ENCODE measurements at places on chromosomes 11 and 22.

DNA sequence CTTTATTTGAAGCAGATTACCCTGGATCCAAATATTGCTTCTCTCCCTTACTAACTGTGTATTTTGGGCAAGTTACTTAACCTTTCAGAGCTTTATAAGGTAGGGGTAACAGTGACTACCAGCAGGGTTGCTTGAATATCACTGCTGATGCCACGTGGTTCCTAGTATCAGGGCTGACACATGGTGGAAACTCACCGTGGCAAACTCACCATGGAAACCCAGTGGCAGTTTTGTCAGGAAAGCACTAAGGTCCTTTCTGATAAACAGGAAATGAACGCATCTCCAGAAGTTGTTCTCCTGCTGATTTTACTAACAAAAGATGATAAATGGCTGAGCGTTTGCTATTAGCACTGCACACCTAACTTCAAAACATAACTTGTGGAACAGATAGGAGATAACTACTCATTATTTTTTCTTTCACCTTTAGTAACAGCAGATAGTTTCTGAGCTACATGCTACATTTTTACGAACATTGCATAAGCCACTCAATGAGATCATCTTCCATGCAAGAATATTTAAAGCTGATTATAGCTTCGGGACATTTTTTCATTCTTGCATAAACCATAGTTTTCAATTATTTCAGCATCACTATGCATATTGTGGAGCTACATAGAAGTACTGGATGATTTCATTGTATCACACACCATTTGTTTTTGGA is 59.7 kb upstream of the RAG2 start:
- DNase-seq: no peak

DNA sequence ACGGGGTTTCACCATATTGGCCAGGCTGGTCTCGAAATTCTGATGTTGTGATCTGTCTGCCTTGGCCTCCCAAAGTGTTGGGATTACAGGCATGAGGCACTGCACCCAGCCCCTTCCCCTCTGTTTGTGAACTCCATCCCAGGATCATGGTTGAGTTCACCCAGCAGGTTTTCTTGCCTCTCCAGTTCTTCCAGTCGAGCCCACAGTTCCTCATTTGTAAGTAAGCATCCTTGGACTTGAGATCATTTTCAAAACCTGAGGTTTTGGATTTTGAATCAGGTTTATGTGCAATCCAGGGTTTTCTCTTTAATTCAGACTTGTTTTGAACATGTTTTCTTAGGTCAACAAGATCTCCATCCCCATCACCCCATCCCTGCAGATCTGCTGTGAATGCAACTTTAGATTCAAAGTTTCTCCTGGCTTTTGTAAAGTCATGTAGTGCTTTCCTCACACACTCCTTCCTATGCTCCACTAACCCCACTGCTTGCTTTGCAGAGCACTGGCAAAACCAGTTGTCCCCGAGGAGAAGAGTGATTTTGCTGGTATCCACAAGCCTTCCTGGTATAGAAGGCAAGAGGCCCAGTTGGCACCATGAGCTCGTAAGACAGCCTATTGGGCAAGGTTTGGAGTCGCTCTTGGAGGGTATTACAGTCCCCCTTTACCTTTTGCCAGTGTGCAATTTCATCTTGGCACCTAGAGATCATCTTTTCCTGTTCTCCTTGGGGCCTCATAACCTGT is 14.7 kb upstream of the VPREB1 start:
- no peak for DNase-seq

GRCh38 chr11:121608545-121609098 is 155.9 kb upstream of the SORL1-AS1 start:
- DNase-seq: no peak

- no peak for DNase-seq
Measured at GRCh38 chr22:50083462-50084079, 1.7 kb downstream of the MLC1 start.

DNA sequence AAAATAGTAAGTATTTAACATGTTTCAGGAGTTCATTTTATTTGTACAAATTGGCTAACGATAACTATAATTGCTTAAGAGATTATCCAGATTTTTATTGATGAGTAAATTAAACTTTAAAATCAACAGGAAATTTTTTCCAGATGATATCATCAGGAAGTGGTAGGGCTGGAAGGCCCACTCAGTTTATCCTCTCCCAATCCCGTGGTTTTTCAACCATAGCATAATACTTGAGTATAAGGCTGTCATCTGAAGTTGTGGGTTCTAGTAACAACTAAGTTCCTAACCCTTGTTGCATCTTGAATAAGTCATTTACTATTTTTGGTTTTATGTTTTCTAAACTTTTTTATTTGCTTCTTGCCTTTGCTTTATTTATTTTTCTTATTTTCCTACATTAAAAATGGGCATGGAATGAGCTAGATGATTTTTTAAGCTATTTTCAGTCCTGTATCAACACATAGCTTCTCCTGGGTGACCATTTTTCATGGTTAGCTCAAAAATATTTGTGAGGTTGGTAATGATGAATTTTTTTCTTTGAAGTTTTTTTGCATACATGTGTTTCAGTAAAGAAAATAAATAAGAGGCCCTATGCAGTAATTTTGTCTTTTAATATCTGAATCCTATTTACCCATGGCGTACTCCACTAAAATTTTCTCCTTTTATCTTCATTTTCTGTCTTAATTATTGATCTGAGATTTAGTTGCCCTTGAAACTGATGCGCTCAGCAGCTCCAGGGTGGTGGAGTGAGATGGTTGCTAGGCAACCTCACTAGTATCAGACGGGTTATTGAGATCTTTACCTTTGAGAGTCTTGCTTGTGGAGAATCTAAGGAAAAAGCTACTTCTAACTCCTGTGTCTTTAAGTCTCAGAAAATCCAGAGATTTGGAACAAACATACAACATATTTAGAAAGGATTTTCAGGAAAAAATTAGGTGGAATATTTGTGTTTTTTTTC is 452.0 kb upstream of the CCDC179 start:
- DNase-seq: no peak

DNA sequence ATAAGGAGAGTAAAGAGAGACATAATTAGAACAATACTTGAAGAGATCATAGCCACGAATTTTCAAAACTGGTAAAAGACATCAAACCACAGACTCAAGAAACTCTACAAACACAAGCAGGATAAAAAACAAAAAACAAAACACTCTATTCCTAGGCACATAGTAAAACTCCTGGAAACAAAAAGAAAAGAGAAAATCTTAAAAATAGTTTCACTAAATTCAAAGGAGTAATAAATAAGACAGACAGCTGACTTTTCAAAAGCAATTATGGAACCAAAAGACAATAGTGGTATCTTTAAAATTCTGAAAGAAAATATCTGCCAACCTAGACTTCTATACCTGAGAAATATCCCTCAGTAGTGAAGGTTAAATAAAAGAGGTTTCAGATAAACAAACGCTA is 9.2 kb upstream of the NARS2 start:
- DNase-seq: no peak

- no peak for DNase-seq
Measured at GRCh38 chr11:117903505-117904382, 25.5 kb downstream of the TMPRSS13 start.

DNA sequence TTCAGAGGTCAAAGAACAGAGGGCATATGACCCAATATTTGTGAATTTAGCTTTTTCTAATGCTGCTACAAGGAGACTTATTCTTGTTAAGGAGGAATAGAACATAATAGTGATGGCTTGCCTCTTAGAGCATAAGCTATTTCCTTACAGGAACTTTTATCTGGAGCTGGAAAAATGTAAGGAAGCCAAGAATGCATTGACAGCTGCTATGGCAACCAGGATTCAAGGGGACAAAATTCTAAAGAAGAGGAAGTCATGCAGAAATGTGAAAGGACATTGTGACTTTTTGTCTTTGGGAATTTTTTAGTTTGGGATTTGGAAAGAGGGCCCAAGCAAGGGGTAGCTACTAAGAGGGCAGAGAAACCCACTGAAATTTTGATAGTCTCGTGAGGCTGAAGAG is 51.1 kb downstream of the EHF start:
- DNase-seq: no peak

DNA sequence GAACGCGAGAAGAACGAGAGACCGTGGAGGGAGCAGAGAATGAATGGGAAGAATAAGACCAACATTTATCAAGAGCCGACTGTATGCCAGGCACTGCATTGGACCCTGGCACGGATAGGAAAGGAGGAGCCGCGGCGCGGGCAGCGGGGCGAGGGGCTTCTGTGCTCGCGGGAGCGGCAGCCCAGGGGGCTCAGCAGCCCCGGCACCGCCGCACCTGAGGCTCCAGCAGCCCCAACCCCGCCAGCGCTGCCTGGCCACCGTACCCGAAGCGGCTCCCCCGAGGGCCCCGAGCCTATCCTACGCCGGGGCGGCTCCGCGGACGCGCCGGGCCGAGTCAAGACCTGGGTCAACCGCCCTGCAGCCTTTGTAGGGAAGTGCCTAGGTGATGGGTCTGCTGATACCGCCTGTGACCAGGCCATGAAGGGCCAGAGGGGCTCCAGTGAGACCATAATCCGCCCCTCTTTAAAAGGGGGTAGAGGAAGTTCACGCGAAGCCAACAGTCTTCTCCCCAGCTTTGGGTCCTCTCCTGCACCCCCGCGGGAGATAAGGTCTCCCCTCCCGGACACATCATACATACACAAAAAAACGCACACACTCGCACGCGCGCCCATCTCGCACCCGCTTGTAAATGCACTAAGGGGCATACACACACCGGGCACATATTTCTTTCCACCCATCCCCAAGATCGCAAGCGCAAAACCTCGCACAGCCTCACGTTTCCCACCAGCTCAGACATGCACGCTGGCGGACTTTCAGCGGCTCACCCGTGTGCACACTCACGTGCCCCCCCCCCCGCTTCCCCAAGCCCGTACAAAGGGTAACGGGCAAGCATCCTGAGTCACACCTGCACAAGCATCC is 935 bp upstream of the RTN4RL2 start:
- peak; percentile 82 for DNase-seq

DNA sequence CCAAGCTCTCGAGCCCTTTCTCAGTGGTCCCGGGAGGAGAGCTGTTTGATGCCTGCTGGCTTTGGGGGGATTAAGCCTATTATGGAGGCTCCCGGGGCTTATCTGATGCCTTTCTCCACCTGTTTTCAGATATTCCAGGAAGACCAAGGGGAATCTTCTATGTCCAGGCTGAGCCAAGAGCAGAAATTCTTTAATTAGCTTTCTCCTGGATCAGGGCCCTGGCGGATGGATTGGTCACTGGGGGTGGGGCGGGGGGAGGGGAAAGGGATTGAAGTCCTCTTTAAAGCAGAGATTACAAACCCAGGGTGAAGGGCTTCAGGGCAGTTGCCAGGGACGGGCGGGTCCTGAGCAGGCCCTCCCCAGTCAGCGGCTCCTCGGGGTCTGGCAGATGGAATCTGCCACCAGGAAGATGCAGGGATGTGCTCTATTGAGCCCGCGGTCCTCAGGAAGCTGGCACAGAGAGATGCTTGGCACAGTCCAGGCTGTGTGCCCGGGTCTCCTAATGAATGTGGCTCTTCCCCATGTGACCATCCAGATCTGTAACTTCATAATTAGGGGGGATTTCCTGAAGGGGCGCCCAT is 33.6 kb downstream of the MACROD1 start:
- DNase-seq: no peak

GRCh38 chr11:106627694-106628093 is 390.6 kb downstream of the GUCY1A2 start:
- DNase-seq: no peak

- no peak for DNase-seq
Measured at GRCh38 chr11:17387254-17387653, 1.2 kb downstream of the KCNJ11 start.

GRCh38 chr11:23539556-23539955 is 679.3 kb upstream of the CCDC179 start:
- no peak for DNase-seq

GRCh38 chr11:65151331-65151899 is 17.1 kb upstream of the SYVN1 start:
- DNase-seq: no peak

DNA sequence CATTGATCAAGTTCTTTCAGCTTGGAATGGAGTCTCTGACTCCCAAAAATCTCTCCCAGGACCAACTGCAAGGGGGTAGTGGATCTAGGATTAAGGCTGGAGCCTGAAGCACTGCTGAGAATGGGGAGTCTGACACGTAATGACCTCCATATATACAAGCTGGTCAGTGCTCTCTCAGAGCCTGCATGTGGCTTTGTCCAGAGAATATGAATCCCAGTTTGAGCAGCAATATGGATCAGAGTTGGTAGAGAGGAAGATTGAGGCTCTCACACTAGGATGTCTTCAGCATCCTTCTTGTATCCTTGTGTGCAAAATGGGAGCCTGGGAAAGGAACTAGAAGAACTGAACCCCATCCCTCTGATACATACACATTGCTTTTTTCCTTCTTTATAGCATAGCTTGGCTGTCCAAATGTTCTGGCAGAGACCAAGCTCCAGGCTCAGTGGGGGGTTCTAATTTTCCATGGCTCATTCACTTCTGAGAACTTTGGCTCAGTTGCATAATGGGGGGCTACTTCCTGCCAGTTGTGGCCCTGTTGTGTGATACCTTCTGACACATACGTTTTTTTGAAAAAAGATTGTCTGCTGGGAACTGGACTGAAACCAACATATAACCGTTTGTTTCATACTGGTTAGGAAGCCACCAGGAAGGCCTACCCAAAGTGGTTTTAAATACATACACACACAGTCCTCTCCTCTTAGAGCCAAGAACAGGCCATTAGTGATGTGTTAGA is 138.2 kb downstream of the ETS1 start:
- no peak for DNase-seq

GRCh38 chr11:46114961-46115360 is 6.3 kb downstream of the PHF21A start:
- no peak for DNase-seq

DNA sequence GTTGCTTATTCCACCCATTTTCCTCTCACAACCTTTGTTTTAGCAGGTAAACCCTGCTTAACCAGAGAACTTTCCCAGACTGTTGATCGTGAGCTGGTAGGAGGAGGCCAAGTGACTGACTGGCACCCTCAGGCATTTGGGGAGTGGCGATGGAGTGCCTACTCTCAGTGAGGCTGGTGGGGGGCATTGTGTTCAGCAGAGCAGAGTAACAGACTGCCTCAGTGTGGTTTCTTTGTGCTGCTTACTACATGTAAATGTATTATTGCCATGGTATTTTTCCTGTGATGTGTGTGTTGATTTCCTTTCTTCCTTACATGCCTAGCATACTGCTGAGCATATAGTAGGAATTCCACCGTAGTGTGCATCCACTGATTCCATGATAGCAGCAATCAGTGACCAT is 2.6 kb downstream of the MARK2 start:
- DNase-seq: no peak

DNA sequence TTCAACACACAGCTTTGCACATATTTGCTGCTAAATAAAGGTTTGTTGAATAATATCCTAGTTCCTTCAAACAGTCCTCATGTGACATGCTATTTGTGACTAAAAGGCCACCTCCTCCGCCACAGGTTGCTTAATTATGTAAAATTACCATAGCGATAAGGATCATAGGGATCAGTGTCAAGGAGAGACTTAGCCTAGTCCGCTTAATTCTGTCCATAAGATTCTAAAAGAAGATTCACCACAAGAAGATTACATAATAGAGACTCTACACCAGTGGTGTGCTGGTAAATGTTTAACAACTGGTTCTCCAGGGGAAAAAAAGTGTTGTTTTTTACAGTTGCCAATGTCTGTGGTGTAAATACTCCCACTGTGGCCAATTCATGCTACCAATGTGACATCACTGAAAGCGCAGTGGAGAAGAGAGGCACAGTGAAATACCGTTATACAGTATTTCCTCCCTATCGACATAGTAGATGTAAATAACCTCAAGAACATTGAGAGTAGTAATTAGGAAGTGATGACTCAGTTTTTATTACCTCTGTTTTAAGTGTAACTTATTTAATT is 4.2 kb upstream of the CHRDL2 start:
- no peak for DNase-seq
